ENCODE measurements at places on chromosomes 3 and 15. TPM values are rescaled to one million over a fixed set of nuclear protein-coding genes. Genes with fewer than 3 reads are reported as not detected.

Gene RBP2
- total RNA-seq: not detected

Gene GOLGA8S
- total RNA-seq: 0.11 TPM

DNA sequence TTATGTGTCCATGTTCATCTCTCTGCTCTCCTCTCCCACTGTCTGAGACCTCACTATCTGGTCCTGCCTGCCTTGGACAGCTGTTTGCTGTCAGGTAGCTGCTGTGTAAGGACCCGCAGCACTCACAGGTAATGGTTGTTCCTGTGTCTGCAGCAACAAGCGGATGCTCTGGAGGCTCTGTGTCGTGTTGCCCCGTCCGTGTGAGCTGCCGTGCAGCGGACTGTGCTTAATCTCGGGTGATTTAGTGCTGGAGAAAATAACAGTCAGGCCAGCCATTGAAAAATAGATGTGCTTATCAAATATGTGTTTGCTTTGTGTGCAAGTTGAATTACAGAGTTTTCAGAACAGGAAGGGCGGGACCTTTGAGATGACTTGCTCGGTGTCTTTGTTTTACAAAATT, 121.4 kb downstream of the GABRG3 start:
- no peak for DNase-seq

Gene ALDH1L1
- 0.05 TPM for total RNA-seq

DNA sequence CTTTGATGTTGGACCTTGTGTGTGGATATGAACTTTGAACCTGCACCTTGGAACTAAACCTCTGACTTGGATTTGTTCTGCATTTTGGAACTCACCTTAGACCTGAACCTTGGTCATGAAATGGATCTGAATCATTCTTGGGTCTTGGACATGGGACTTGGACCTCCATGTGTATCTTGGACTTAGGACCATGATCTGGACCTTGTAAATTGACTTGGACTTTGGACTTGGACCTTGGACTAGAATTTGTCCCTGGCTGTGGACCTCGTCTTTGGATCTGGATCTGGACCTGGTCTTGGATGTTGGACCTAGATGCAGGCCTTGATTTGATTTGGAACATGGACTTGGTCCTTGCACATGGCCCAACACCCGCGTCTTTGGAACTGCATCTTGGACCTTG, 45.4 kb downstream of the ZNF589 start:
- DNase-seq: no peak

GRCh38 chr3:8278448-8278847, 223.2 kb upstream of the LMCD1 start:
- DNase-seq: no peak

Gene TRPC1
- total RNA-seq: 6.2 TPM

Gene XIRP1
- total RNA-seq: 2.2 TPM

DNA sequence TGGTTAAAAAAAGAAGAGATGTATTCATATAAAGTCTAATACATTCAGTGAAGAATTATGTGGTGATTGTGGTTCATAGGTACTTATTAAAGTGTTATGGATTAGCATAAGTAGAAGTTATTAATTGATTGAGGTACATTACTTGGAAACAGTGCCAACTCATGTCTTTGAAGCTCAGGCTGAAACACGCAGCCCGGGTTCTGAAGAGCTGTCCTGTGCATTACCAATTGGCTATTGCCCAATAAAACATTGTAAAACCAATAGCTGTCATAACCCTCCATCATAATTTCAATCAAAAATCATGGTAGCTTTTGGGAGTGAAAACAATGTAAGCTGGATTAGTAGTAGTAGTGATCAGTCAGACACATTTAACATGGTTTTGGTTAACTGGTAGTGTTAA, 560.1 kb downstream of the MCTP2 start:
- DNase-seq: no peak

DNA sequence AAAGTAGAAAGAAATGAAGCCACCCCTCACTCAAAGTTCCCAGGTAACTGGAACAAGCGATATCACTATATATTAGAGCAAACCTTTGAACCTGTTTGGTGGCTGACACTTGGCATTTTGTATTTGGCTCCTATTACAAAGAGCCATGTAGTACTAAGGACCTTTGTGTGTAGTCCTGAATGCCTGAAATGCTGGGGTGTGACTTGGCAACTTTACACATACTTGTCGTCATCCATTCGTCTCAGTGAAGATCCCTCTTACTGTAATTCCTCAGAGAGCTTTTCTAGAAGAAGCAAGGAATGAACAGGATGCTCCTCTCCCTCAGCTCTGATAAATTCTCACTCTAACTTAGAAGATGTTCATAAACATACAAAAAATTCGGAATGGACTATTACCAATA, 216.1 kb upstream of the CDIN1 start:
- no peak for DNase-seq

Gene PPCDC
- total RNA-seq: 24.0 TPM

GRCh38 chr15:32715276-32715675, 2.5 kb upstream of the GREM1 start:
- no peak for DNase-seq

GRCh38 chr3:126667631-126668449, 12.9 kb upstream of the TXNRD3 start:
- DNase-seq: no peak

Gene WDR93
- total RNA-seq: not detected

Gene PLSCR2
- 0.25 TPM for total RNA-seq

Gene UPK1B
- 0.25 TPM for total RNA-seq

Gene CADM2
- 0.05 TPM for total RNA-seq

GRCh38 chr15:36798366-36798765, 218.9 kb downstream of the CDIN1 start:
- no peak for DNase-seq

Gene LDHAL6B
- total RNA-seq: not detected

GRCh38 chr15:45732662-45733061, 97.8 kb downstream of the SQOR start:
- no peak for DNase-seq

Gene ATP13A4
- total RNA-seq: 3.3 TPM

DNA sequence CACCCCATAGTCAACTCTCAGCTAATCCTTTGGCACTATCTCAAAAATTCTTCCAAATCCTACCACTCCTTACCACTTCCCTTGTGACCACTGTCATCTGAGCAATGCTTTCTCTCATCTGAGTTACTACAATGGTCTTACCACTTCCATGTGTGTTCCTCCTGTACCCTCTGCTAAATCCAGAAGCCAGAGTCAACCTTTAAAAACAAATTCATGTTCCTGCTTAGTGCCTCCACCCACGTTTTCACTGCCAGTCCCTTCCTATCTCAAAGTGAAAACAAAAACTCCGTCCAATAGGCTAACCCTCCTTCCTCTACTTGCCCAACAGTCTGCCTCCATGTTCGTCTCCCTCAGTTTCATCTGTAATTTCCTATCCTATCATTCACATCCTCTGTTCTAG, 109.0 kb downstream of the ADAMTS9 start:
- DNase-seq: no peak

- DNase-seq: no peak
Measured at GRCh38 chr3:36904641-36905040, 40.2 kb downstream of the TRANK1 start.

Gene TRIM42
- not detected for total RNA-seq

Gene SLC24A5
- total RNA-seq: not detected

DNA sequence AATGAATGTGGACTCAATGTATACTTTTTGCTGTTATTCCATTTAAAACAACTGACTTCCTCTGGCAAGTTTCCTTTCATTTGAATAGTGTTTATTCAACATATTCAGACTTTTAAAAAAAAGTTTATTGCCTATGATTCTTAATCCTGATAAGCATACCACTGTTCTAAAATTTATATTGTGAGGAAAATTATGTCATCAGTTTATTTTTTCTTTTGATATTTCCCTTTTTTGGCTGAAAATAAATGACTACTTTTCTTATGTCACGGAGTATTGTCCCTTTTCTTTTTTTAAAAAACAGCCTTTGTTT, 109.5 kb downstream of the CDIN1 start:
- no peak for DNase-seq
